ENCODE measurements at places on chromosomes 5 and 9. TPM values are rescaled to one million over a fixed set of nuclear protein-coding genes. Genes with fewer than 3 reads are reported as not detected.

APC gene
- 36.3 TPM for total RNA-seq

TNFSF15 gene
- 0.73 TPM for total RNA-seq

PDGFRB gene
- 1,131 TPM for total RNA-seq

UNC13B gene
- 24.9 TPM for total RNA-seq

FBP2 gene
- total RNA-seq = not detected

CDH6 gene
- total RNA-seq = 792 TPM

SGCD gene
- 13.1 TPM for total RNA-seq

TESK1 gene
- total RNA-seq = 44.4 TPM

LCN2 gene
- total RNA-seq = not detected

IFNA21 gene
- not detected for total RNA-seq

TCOF1 gene
- 28.6 TPM for total RNA-seq

FOXD4L4 gene
- not detected for total RNA-seq

NTNG2 gene
- total RNA-seq = 6.7 TPM

GMCL2 gene
- not detected for total RNA-seq

FRRS1L gene
- 6.7 TPM for total RNA-seq

SNCAIP gene
- 4.2 TPM for total RNA-seq

DOCK8 gene
- total RNA-seq = not detected

PSIP1 gene
- total RNA-seq = 77.5 TPM

PCDHB10 gene
- total RNA-seq = 7.8 TPM

CCNH gene
- total RNA-seq = 31.1 TPM

SLC36A2 gene
- total RNA-seq = not detected

COL23A1 gene
- total RNA-seq = not detected

CDKN2A gene
- total RNA-seq = 14.3 TPM

GARIN3 gene
- total RNA-seq = not detected

ECPAS gene
- 108 TPM for total RNA-seq

SLC34A1 gene
- not detected for total RNA-seq

CSF2 gene
- not detected for total RNA-seq

PFDN1 gene
- 49.6 TPM for total RNA-seq

ANXA6 gene
- 254 TPM for total RNA-seq

CPLANE1 gene
- 31.4 TPM for total RNA-seq

BNC2 gene
- 66.2 TPM for total RNA-seq
